ENCODE measurements at places on chromosomes 6 and 20.

DNA sequence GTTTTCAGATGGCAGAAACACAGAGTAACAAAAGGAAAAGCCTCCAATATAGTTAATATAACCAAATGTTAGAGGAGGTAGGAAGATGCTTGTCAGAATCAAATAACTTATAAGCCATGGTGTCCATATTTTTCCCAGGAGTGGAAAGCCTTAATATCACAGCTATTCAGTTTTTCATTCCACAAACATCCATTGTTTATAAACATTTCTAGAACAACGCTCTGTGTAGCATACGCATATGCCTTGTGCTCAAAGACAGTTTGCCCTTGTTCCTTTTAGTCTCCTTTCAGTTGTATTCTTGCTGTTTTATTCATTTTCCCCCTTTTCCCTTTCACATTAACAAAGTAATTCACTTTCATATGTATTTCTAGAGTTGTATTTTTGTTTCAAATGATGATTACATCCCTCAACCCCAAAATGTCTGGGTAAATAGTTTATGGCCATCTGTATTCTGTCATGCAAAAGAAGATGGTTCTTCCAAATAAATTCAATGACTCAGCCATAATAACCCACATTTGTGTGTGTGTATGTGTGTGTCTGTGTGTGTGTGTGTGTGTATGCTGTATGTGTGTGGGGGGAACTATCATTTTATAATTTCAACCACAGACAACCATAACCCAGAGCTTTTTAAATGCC lies 455.7 kb upstream of the SOX4 start:
- DNase-seq = no peak

DNA sequence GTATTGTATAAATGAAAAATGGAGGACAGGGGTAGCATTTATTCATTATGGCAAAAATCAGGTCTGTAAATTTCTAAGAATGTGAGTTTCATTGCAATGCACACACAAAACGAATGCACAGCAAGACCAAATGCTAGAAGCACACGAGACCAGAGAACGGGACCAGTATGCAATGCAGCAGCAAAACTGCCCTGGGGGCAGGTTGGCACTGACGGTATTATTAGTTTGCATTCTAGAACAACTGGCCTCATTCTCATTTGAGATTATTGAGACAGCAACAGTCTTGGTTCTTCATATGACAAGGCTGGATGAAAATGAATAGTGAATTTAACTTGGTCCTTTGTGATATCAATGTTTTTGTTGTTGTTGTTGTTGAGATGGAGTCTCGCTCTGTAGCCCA lies 9.0 kb upstream of the MTRES1 start:
- DNase-seq = no peak

- no peak for DNase-seq
Measured at GRCh38 chr6:80438772-80439171, 332.3 kb downstream of the BCKDHB start.

- no peak for DNase-seq
Measured at GRCh38 chr20:53097371-53097770, 125.2 kb downstream of the TSHZ2 start.

Measured in activated CD4-positive, alpha-beta T cell treated with anti-CD3 and anti-CD28 coated beads for 24 hours (primary cell).